Kidney epithelial cell (primary cell): ENCODE measurements at places on chromosomes 5 and 9. TPM values are rescaled to one million over a fixed set of nuclear protein-coding genes. Genes with fewer than 3 reads are reported as not detected.

Gene SPINK6
- total RNA-seq: not detected in 2 replicates

Gene NIM1K
- total RNA-seq: 0.07 and 0.21 TPM in 2 replicates

DNA sequence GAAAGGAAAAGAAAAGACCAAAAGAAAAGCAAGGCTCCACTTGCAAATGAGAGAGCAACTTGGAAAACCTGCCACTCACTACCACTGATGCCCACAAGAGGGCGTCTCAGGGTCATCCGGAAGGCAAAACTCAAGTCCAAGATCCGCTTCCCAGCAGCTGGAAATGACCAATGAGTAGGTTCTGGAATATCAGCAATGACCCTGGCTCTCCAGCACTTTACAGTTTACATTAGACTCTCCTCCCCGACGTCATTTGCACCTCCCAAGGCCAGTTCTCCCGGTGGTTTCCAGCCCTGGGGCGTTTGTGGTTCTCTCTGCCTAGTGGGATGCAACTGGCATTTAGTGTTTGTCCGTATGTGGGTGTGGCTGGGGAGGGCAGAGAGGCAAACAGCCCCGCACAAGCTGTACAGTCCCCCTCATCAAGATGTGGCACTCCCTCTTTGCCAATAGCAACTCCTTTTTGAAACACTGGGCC is 193.8 kb upstream of the ZNF618 start:
- DNase-seq: peak; percentile 52

Gene DAB2IP
- 38.0 and 51.1 TPM in 2 replicates for total RNA-seq

Gene GADD45G
- 0.41 and 2.2 TPM in 2 replicates for total RNA-seq

- no peak for DNase-seq
Observed at GRCh38 chr9:37148181-37148580, 27.8 kb downstream of the ZCCHC7 start.

DNA sequence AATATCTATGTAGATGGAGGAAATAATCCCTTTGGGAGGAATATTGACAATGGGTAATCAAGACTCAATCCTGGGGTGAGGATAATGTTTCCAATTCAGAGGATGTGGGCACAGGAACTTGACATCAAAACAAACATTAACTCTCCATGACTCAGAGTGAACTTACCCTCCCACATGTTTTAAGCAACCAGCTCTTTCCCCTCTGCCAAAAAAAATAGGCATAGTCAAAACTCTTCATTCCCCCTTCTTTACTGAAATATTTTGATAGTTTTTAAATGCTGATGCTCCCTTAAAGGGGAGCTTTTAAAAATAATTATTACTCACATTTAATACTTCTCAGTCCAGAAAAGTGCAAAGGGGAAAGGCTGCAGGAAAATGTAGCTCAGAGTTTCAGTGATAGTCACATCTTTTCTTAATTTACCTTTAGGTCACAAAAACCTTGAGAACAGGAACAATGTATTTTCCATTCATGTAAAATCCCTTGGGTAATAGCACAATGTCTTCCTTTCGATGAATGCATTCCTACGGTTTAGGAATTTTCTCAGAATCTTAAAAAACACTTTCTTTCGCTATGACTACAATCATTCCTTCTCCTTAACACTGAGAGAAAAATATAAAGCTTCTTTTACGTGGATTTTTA is 298.4 kb upstream of the GRAMD2B start:
- DNase-seq: peak; percentile 23

Gene RGS7BP
- total RNA-seq: not detected in 2 replicates

Gene FOXD1
- 14.7 and 22.0 TPM in 2 replicates for total RNA-seq

GRCh38 chr9:38158628-38159027 is 89.6 kb upstream of the SHB start:
- DNase-seq: no peak

GRCh38 chr5:569358-569867 is 42.7 kb upstream of the CEP72 start:
- no peak for DNase-seq

DNA sequence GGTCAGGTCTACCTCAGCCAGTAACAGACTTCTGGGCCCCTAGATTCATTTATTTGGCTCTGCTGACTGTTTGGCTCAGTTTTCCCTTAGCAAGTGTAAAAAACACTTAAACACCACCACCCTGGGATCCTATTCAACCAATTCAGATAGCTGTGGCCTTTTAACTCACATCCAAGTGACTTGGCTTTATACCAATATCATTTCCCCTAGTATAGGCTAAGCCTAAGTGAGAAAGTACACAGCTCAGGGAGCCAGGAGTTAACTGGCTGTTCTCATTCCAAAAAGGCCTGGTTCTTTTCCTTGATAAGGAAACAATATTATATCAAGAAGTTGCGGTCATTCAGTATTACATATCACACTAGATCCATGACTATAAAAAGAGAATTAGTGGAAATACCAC is 163.5 kb downstream of the ARL15 start:
- DNase-seq: no peak

Gene LECT2
- total RNA-seq: not detected in 2 replicates

DNA sequence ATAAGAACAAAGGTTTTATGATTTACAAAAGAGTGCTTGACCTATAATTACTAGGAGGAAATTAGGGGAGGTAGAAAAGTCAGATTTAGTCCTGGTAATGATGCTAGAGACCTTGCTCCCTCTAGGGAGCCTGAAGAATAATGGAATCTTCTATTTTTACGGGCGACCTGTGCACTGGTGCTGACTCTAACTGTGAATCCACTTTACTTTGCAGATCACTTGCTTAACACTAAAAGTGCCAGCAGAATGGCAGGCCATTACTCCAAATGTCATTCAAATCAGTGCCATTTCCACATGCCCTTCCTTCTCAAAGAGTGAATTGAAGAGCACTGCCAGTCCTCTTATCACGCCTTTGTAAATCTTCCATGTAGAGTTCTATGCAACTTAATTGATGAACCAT is 359.4 kb upstream of the ARRDC3 start:
- DNase-seq: no peak

Gene PROB1
- total RNA-seq: 3.0 and 3.6 TPM in 2 replicates

DNA sequence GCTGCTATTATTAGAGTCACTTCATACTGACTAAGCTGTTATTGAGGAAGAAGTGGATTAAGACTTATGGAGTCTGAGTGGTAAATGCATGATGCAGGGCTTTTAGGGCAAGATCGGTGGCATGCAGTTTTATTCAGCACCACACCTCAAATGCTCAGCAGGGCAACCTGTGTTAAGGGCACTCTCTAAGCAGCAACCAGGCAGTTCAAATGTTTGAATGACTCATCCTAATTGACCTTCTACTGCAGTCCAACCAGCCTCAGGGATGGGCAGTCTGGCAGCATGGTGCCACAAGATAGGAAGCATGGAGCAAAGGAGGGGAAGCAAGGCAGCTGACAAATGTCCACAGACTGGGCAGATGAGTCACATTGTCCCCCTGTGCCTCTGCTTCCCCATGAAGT is 80.2 kb upstream of the MIER3 start:
- no peak for DNase-seq

Gene LCP2
- total RNA-seq: 0.07 and 0.13 TPM in 2 replicates

DNA sequence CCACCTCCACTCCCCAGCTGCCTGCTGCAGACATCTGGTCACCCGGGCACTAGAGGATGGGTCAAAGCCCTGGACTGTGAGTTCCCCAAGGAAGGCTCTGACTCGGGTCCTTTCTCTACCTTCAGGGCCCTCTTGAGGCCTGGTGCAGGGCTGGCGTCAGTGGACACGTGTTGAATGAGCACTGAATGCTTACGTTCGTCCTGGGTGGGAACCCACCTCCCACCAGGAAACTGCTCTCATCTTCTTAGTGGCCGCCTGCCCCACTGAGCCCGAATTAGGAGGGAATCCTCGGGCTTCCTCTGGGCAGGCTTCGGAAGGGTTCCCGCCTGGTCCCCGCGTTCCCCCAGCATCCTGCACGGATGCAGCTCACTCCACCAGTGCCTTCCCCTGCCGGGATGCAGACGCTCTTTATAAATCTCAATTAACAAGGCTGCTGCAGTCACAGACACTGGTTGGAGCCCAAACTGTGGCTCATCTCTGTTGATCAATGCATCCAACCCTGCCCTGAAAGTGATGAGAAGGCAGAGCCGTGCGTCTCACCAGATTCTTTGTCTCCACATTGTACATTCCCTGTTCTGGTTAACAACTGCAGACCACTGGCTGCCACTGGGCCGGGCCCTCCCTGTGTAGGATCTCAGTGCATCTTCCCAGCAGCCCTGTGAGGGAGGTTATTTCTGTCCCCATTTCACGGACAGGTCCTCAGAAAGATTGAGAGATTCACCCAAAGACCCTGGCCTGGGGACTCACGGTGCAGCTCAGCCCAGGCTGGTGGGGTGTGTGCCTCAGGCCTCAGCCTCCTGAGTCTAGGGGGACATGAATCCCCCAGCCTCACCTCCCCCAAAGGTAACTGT is 168.8 kb downstream of the GAPVD1 start:
- no peak for DNase-seq

Gene ADRA1B
- total RNA-seq: 2.2 and 2.9 TPM in 2 replicates

Gene CLK4
- 7.1 and 9.7 TPM in 2 replicates for total RNA-seq

Gene STPG3
- total RNA-seq: not detected in 2 replicates

Gene RAD17
- total RNA-seq: 25.9 and 26.0 TPM in 2 replicates

GRCh38 chr5:10303201-10303600 is 4.5 kb downstream of the CMBL start:
- no peak for DNase-seq

- no peak for DNase-seq
Observed at GRCh38 chr5:84549054-84549453, 164.4 kb upstream of the EDIL3 start.

DNA sequence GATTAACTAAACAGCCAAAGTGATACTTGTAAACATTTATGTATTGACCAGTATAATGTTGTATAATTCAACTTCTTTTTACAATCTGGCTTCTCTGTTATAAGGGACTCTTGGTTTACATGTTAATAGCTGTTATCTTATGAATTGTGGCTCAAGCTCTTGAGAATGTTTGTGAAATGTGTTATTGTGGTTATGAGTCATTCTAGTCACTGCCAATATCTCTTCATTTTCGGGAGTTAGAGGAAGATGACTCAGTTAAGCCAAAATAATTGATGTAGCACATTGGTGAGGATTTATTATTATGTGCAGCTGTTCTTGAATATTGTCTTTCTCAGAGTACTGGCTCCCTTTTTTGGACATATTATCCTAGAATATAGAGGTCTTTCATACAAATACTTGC is 655.2 kb upstream of the RIOK2 start:
- peak; percentile 86 for DNase-seq

DNA sequence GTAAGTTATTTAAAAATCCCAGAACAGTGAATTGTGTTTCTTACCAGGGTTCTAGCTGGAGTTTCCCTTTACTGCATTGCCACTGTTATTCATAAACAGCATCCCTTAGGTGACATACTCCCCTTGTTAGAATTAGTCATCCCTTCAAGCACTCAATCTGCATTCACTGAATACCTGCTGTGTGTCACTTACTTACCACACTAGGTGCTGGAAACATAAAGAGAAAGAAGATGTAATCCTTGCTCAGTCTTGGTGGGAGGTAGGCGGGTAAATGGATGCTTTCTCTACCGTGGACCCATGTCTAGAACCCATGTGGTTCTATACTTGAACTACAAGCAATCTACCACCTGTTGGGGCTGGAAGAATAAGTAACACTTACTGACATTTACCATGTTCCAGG is 371.6 kb downstream of the KDM4C start:
- DNase-seq: peak; percentile 49

GRCh38 chr5:116944183-116944582 is 369.6 kb upstream of the SEMA6A start:
- DNase-seq: no peak

GRCh38 chr9:31490551-31491106 is 893.8 kb upstream of the ACO1 start:
- DNase-seq: no peak

Gene INSL6
- not detected in 2 replicates for total RNA-seq

GRCh38 chr9:80158554-80159170 is 586.9 kb downstream of the TLE4 start:
- DNase-seq: no peak

- DNase-seq: no peak
Observed at GRCh38 chr5:112310746-112311145, 108.3 kb downstream of the EPB41L4A start.

GRCh38 chr5:63959177-63959982 is 2.9 kb downstream of the HTR1A start:
- no peak for DNase-seq

- DNase-seq: no peak
Observed at GRCh38 chr5:7374186-7374585, 21.8 kb upstream of the ADCY2 start.

- DNase-seq: no peak
Observed at GRCh38 chr9:4596165-4596922, 65.8 kb upstream of the PLPP6 start.

GRCh38 chr5:151093476-151093889 is 12.6 kb upstream of the TNIP1 start:
- peak; percentile 89 for DNase-seq

- no peak for DNase-seq
Observed at GRCh38 chr5:647311-647710, 35.2 kb downstream of the CEP72 start.

Gene OMD
- not detected in 2 replicates for total RNA-seq

DNA sequence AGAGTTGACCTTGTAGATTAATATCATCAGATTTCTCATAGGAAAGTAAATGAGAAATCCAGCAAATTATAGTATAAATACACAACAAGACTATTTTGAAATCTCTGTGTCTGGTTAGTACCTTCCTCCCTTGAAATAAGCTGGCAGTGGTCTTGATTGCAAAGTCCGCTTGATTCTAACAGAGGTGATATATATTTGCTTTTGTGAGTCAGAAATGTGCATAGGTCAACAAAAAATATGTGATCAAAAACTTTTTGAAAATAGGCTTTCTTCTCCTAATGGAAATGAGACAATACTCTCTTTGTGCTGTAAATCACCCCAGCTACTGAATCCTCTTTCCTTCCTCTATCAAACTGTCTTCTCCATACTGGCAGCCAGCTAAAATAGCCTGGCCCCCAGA is 749.2 kb upstream of the CDH10 start:
- DNase-seq: no peak

Gene DNAJA1
- 138 and 166 TPM in 2 replicates for total RNA-seq

DNA sequence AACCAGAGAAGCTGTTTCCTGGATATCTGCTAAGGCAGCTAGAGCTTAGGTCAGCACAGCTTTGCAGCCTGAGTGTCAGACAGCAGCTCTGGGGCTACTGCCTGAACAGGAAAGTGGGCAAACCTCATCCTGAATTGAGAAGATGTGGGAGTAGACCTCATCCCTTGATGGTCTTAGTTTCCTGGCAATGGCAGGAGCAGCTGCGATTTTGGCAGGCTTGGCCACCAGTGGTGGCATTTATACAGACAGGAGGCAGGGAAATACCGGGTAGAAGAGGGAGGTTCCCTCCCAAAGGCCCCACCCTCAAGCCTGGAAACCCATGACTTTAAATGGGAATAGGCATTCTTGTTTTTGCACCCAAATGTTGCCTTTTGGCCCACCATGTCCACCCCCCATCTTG is 69.7 kb downstream of the LIX1 start:
- DNase-seq: no peak

GRCh38 chr5:112878760-112879159 is 17.7 kb downstream of the SRP19 start:
- peak; percentile 29 for DNase-seq

DNA sequence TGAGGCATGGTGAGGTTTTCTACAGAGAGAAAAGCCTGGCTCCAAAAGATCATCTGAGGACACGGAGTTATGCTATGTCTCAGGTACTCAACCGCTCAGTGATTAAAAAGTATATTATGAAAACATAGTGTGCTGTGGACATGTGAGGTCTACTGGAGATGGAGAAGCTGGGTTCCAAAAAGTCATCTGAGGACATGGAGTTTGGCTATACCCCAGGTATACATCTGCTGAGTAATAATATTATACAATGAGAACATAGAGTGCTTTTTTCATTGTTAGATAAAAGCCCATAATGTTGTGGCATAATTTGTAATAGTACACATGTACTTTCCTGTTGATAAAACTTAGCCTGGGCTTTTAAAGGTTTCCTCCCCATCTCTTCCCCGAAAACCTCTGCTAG is 70.7 kb upstream of the SHISAL2B start:
- no peak for DNase-seq
